Stomach (tissue), 19 donors: ENCODE measurements at places on chromosomes 12 and 14. TPM values are rescaled to one million over a fixed set of nuclear protein-coding genes. Genes with fewer than 3 reads are reported as not detected.

IAPP gene
- not detected for total RNA-seq

DNA sequence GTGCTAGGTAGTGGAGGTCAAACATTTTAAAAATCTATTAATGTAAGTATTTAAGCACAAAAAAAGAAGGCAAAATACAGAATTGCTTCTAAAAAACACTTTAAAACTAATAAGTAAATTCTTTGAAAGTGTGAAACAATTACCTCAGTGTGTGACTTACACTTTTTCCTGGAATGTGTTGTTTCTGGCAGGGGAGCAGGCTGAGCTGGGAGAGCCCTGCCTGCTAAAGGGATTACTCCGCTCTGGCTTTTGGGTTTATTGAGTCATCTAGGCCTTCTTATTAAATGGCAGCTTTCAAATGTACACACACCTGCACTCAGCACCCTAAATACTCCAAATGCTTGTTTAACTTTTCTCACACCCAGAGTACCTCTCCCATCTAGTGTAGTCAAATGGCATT is 279.8 kb downstream of the AKAP6 start:
- H3K27ac ChIP-seq, result no peak overlapping the region
- H3K4me1 ChIP-seq, result no peaks in the 10 kb centered on the region
- H3K27me3 ChIP-seq, result no peaks in the 10 kb centered on the region
- H3K36me3 ChIP-seq, result no peaks in the 10 kb centered on the region

DNA sequence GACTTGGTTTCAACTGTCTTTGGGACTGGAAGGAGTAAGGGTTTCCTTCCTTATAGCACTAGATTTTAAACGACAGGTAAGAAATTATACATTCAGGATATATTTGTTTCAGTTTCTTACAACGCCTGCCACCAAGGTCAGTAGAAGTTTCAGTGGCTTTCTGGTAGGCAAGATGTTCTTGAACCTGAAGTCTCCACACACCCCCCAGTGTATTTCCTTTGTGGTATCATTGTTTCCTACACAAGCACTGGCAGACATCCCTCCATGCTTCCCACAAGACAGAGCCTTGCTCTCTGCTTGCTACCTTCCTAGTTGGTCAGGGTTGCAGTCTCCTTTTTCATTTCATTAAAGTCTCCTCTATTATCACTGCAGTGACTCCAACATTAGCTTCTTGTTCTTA is 283.1 kb downstream of the FLRT2 start:
- H3K27me3 ChIP-seq, result no peaks in the 10 kb centered on the region
- no peaks in the 10 kb centered on the region for H3K36me3 ChIP-seq
- no peak for DNase-seq
- H3K27ac ChIP-seq, result no peak overlapping the region

DNA sequence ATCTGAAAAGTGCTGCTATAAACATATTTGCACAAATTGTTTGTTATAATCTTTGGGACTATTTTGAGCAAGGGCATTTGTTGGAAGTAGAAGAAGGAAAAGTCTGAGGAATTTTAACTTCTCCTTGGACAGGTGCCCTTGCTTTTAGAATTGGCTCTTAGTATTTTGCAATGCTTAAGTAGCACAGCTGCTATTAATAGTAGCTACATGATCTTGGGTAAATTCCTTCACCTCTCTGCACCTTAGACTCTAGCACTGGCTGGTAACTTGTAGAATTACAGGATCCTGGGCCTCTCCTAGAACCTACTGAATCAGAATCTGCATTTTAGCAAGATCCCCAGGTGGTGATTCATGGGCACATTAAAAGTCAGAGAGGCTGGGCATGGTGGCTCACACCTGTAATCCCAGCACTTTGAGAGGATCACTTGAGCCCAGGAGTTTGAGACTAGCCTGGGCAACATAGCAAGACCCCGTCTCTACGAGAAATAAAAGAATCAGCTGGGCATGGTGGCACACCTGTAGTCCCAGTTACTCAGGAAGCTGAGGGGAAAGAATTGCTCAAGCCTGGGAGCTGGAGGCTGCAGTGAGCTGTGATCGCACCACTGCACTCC is 10.8 kb upstream of the TMEM120B start:
- no peak for DNase-seq
- H3K27ac ChIP-seq, result no peak overlapping the region
- H3K27me3 ChIP-seq, result no peaks in the 10 kb centered on the region
- H3K4me3 ChIP-seq, result no peak overlapping the region
